ENCODE measurements at places on chromosomes 2 and 18.

DNA sequence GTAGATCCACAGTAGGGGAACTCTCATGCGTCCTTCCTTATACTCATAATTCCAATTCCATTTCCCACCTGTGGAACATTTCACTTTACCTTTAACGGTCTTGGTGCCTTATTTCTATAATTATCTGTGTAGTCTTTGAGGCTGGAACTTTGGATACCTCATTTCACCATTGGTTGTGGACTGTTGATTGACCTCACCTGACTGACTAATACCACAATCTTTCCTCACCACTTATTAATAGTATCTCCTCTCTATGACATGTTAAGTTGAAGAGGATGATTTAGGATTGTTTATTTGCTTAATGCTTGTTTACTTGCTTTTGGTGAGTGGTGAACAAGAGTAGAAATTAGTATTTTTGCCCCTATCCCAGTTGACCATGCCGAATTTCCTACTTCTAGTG lies 50.0 kb downstream of the R3HDM1 start:
- no peaks in the 10 kb centered on the region for H3K36me3 ChIP-seq
- H3K27me3 ChIP-seq: no peaks in the 10 kb centered on the region
- DNase-seq: no peak
- no peaks in the 10 kb centered on the region for H3K4me1 ChIP-seq

GRCh38 chr2:20972110-20972509 lies 71.8 kb downstream of the APOB start:
- H3K36me3 ChIP-seq: no peaks in the 10 kb centered on the region
- no peak for DNase-seq
- H3K27me3 ChIP-seq: peaks cover 8% of the 10 kb centered on the region
- no peak overlapping the region for H3K4me3 ChIP-seq
- H3K4me1 ChIP-seq: no peaks in the 10 kb centered on the region
- H3K27ac ChIP-seq: no peak overlapping the region

DNA sequence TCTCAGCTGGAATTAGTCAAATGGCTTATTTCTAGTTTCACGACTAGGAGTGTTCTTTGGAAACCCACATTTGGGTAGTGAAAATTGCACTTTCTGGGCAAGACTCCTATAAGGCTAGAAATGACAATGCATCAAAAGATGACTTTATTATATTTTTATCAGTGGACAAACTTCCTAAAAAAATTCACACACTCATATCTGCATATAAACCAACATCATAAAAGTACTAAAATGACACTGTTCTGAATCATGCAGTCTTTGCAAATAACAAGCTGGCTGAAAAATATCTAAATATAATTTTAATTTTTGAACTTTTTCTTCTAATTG lies 17.6 kb downstream of the MXD1 start:
- H3K36me3 ChIP-seq: peaks cover 32% of the 10 kb centered on the region
- no peaks in the 10 kb centered on the region for H3K27me3 ChIP-seq
- no peak for DNase-seq
- no peak overlapping the region for H3K4me3 ChIP-seq

DNA sequence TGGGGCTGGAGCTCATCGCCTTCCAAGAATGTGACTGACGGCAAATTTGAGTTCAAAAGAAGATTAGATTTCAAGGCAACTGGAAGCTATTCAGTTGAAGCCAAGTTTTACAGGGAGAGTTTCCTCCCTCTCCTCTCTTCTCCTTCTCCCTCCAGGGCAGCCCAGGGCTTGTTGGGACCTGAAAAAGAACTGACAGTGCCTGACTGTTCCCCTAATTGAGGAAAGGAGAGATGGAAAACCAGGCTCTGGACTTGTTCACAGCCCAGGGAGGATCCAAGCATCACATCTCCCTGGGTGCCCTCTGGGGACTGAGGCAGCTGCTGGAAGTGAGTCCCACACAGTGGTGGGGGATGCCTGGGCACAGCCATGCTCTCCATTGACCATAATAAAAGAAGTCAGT lies 88.1 kb downstream of the THNSL2 start:
- H3K36me3 ChIP-seq: no peaks in the 10 kb centered on the region
- no peaks in the 10 kb centered on the region for H3K27me3 ChIP-seq
- no peaks in the 10 kb centered on the region for H3K4me1 ChIP-seq
- no peak overlapping the region for H3K27ac ChIP-seq
- H3K4me3 ChIP-seq: no peak overlapping the region

DNA sequence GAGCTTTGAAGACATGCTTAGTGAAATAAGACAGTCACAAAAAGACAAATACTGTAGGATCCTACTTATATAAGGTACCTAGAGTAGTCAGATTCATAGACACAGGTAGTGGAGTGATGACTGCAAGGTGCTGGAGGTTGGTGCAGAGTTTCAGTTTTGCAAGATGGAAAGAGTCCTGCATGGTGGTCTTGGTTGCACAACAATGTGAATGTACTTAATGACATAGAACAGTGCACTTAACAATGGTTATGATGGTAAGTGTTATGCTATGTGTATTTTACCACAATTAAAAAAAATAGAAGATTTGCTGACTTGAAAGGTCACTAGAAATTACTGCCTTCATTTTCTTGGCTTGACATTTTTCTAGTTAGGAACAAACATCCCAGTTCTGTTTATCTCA lies 9.5 kb downstream of the CERS6 start:
- H3K4me1 ChIP-seq: peaks cover 17% of the 10 kb centered on the region
- no peak for DNase-seq
- H3K4me3 ChIP-seq: no peak overlapping the region
- H3K27ac ChIP-seq: no peak overlapping the region

DNA sequence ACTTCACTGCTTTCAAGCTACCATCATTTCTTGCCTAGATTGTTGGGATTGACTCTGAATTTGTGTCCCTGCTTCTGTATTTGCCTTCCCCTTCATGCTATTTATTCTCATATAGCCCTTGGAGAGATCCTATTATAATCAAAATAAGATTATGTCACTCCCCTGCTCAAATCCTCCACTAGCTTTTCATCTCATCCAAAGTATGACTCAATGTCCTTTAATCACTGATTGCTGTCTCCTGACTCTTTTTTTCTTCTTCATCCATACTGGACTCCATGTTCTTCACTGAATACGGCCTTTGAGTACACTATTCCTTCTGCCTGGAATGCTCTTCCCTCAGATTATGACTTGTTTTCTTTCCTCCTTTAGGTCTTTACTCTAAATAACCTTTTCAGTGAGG lies 5.0 kb downstream of the RBKS start:
- peaks cover 7% of the 10 kb centered on the region for H3K4me1 ChIP-seq
- no peaks in the 10 kb centered on the region for H3K27me3 ChIP-seq
- H3K27ac ChIP-seq: no peak overlapping the region
- no peaks in the 10 kb centered on the region for H3K36me3 ChIP-seq
- no peak for DNase-seq
- H3K4me3 ChIP-seq: no peak overlapping the region

- H3K36me3 ChIP-seq: no peaks in the 10 kb centered on the region
- H3K27me3 ChIP-seq: no peaks in the 10 kb centered on the region
- H3K4me3 ChIP-seq: no peak overlapping the region
- H3K27ac ChIP-seq: no peak overlapping the region
Measured at GRCh38 chr2:121475811-121476571, 54.7 kb upstream of the RNU4ATAC start.

DNA sequence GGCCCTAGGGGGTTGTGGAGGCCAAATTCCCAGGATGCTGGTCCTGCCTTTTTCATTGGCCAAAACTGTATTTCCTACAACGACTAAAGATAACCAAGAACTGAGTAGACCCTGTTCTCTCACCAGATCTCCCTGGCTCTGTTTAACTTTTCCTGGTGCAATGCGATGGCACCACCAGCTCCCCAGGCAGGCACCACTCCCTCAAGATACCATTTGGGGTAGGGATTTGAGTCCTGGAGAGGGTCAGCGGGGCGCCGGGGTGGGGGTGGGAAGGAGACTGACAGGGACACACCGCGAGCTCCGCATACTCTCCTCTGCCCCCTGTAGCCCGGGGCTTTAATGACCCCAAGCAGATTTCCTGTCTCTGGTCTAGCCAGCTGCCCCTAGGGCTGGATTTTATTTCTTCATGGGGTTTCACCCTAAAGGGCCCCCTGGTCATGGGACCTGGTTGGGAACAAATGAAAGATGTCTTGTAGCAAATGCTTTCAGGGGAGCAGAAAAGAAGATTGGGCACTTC lies 7.3 kb downstream of the SIX2 start:
- peaks cover 93% of the 10 kb centered on the region for H3K27me3 ChIP-seq
- H3K27ac ChIP-seq: no peak overlapping the region
- no peak for DNase-seq
- no peaks in the 10 kb centered on the region for H3K36me3 ChIP-seq

GRCh38 chr2:235940330-235940729 lies 227.9 kb downstream of the GBX2 start:
- no peak overlapping the region for H3K27ac ChIP-seq
- no peaks in the 10 kb centered on the region for H3K36me3 ChIP-seq
- no peak for DNase-seq
- H3K27me3 ChIP-seq: no peaks in the 10 kb centered on the region
- no peak overlapping the region for H3K4me3 ChIP-seq

DNA sequence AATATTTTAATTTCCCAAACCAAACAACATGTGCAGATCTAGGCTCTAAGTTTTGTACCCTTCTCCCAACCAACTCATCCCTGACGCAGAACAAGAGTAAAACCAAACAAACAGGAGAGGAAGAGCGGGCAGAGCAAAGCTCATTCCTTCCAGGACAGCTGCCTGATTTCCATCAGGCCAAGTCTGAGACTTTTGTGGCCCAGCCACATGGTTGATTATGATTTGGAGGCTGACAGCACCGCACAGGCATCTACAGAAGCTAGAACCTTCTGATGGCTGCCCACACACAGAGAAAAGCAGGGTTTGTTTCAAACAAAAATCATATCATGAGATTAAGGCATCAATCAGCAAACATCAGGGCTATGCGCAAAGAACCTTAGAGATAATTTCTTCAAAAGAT lies 262.6 kb downstream of the TNS1 start:
- no peak overlapping the region for H3K27ac ChIP-seq
- no peaks in the 10 kb centered on the region for H3K36me3 ChIP-seq
- no peaks in the 10 kb centered on the region for H3K27me3 ChIP-seq
- DNase-seq: no peak
- H3K4me1 ChIP-seq: no peaks in the 10 kb centered on the region
